ENCODE measurements at places on chromosomes 6 and 20.

GRCh38 chr20:37877832-37878772, 24.8 kb upstream of the VSTM2L start:
- DNase-seq, result no peak

DNA sequence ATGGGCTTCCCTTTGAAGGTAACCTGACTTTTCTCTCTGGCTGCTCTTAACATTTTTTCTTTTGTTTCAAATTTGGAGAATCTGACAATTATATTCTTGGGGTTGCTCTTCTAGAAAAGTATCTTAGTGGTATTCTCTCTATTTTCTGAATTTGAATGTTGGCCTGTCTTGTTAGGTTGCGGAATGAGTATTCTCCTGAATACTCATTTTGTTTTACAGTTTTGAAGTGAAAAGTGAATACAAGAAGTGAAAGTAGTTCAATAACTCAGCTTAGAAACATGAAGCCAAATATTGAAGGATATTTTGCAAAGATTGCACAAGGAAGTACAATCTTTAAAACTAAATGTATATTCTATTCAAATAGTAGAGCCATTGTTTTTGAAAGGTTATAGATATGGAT, 120.2 kb upstream of the MAP3K4 start:
- DNase-seq, result no peak

DNA sequence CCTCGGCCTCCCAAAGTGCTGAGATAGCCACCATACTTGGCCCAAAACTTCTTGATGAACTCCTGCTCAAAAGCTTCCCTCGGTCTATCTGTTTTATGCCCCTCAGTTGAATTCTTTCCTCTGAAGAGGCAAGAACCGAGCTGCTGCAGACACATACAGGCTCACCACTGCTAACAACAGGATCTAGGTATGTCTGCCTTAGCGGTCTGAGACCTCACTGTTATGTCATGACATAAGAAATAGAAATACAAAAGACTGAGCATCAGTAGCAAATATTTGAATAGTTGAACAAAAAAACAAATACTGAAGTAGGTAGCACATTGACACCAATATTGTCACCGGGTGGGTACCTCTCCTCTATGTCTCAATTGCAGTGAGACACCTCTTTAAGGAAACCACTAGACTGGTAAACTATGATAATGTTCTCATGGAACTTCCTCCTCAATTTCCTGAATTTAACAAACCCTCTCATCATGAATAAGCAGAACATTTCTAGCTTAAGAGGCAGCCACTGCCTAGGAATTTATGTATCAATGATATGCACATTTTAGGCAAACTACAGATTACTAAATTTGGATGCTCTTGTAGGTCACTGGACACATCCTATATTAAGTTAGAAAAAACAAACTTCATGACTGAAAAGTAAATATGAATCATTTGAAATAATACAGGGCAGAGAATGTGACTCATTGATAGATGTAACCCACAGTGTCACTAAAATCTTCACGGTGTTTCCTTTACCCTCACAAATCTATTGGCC, 9.4 kb upstream of the STXBP5 start:
- no peak for DNase-seq

- DNase-seq, result no peak
Measured at GRCh38 chr6:29708432-29709179, 14.6 kb upstream of the HLA-F start.

- DNase-seq, result no peak
Measured at GRCh38 chr6:151092591-151092990, 147.2 kb upstream of the AKAP12 start.

DNA sequence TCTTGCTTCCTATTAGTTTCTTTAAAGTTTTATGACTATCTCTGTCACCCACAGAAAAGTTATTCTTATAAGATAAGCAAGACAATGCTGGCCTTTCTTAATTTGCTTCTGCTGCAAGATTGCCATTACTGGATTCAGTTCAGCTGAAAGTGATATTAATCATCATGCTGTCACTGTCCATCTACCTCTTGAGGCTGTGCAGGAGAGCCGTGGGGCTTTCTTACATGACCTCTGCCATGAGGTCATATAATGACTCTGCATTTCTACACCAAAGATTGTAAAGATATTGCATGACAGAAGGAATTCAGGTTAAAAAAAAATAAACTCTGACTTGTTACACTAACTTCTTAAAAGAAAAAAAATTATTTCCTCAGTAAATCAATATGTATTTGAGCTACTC, 106.9 kb downstream of the TRDN start:
- no peak for DNase-seq

DNA sequence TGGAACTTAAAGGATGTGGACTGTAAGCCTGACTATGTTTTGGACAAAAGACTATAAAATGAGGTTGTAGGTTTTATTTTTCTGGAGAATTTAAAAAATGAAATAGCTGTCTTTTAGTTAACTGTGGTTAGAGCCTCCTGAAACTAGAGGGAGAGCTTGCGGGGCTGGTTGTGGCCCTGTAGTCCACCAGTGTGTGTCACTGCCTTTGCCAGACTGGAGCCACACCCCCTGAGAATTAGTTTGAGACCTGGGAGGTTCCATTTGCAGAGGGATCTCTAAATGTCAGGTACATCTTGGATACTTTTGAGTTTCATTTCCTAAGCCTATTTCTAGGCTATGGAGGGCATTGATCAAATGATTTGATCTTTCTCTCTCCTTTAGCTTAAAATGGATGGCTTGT, 20.8 kb downstream of the ZC2HC1B start:
- no peak for DNase-seq

GRCh38 chr6:111230351-111231089, 143.2 kb downstream of the SLC16A10 start:
- no peak for DNase-seq

DNA sequence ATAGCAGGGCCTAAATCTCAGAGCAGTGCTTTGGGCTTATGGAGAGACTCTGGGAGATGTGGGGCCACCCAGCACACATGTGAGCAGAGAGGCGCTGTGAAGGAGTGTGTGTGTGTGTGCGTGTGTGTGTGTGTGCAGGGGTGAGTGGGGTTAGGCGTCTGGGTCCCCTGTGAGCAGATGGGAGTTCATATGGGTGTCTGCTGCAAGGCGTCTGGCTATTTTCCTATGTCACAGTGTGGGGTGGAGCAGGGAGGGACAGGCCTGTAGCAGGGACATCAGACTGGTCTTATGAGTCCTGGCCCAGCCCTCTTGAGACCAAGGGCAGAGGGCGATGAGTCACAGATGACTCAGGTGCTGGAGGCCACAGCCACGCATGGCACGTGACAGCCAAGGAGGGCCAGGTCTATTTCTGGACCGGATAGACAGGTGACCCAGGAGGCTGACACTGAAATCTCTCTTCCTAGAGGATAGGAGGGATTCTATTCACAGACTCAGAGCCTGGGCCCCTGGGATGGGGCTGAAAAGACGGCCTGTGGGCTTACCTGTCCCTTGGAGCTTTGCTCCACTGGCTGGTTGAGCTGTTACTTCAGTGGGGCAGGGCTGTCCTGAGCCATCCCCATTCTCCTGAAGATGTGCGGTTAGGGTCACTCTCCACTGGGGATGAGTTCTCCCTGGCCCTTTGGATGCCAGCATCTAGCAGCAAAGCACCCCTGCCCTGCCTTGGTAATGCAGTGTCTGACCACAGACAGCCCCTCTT, 28.9 kb downstream of the VEGFA start:
- no peak for DNase-seq

GRCh38 chr20:13118676-13119075, 102.4 kb upstream of the ISM1 start:
- DNase-seq, result no peak

GRCh38 chr20:15922556-15922955, 650.7 kb downstream of the KIF16B start:
- no peak for DNase-seq

DNA sequence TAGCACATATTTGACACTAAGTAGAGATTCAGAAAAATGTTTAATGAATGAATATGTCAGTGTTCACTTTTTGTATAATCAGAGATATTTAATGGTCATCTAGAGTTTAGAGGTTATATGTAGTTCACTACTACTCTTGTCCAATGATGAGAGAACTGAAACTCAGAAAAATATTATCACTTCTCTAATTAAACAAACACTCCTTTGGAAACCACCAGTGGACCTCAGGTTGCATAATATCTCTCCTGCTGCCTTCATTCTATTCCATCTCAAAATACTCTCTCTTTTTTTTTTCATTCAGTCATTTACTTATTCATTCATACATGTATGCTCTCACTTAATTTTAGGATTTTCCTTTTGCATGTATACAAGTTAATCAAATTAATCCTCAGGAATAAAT, 423.1 kb upstream of the RNF217 start:
- no peak for DNase-seq

GRCh38 chr20:59178983-59179595, 15.5 kb downstream of the ZNF831 start:
- DNase-seq, result no peak

- DNase-seq, result no peak
Measured at GRCh38 chr6:90572856-90573255, 14.0 kb downstream of the MAP3K7 start.

All from cerebellar nuclear complex (tissue), 1 donor.